ENCODE measurements at places on chromosomes 2 and 18.

- no peak for DNase-seq
Observed at GRCh38 chr2:174873471-174873870, 109.2 kb upstream of the CHRNA1 start.

DNA sequence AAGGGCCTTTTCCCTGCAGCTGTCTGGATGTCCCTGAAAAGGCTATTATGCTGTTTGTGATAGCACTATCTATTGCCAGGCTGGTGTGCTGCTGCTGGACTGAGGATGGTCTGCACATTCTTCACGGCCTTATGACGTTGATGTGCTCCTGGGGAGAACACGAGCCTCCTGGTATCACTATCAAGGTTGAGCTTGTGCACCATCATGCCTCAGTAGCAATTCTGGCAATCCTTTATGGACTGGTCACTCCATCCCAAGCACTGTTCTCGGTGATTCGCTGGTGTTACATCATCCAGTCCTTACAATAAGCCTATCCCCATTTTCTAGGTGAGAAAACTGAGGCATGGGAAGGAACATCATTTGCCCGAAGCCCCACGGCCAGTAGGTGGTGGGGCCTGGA is 18.2 kb upstream of the CCBE1 start:
- DNase-seq = no peak

- DNase-seq = no peak
Observed at GRCh38 chr2:105468582-105469042, 69.8 kb upstream of the FHL2 start.

DNA sequence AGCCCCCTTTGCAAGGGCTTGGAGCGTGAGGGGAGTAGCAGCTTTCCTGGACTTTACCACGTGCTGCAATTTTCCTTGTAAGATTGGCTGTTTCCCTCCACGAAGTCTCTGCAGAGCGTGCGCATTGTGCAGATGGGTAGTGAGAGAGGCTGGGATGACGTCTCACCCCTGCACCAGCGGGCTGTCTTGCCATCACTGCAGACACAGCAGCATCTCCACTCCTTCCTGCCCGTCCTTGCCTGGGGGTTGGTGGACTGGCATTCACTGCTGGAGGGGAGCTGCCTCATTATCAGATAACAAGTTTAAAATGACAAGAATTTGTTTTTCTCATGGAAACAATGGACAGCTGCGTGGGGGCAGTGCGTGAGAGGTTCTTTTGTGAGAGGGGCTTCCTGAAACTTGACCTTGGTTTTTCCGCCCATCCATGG is 45.3 kb upstream of the HS6ST1 start:
- no peak for DNase-seq

GRCh38 chr2:122643725-122644329 is 888.4 kb downstream of the TSN start:
- DNase-seq = peak; percentile 85

DNA sequence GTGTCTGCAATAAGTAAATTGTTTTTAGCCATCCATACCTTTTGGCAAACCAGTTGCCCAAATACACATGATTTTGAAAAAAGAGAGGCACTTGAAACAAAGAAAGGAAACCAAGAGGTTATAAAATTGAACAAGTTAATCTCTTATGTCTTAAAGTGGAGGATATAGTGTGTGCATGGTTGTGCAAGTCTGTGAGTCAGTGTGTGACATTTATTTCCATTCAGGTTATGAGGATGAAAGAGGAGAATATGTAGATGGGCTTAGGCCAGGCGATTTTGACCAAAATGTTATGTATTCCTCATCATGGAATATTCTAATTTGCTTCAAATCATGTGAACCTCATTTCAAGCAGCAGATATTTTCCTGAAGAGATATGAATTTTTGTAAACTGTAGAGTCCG is 123.3 kb downstream of the SETBP1 start:
- DNase-seq = no peak

GRCh38 chr2:168160897-168161296 is 86.5 kb downstream of the STK39 start:
- DNase-seq = no peak

DNA sequence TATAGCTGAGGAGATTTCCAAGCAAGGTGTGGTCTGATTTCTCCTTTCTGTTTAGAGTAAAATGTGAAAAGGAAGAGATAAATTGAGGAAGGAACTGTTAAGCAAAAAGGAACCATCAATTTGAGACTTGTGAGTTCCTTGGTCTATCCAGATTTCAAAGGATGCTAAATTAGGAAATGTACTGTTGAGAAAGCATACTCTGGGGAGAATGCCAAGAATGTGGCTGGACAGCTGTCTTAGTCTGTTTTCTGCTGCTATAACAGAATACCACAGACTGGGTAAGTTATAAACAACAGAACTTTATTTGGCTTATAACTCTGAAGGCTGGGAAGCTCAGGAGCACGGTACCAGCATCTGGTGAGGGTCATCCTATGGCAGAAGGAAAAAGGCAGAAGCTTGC is 1097.2 kb downstream of the TDRD15 start:
- no peak for DNase-seq

- no peak for DNase-seq
Observed at GRCh38 chr18:34844072-34844471, 134.0 kb downstream of the DTNA start.

DNA sequence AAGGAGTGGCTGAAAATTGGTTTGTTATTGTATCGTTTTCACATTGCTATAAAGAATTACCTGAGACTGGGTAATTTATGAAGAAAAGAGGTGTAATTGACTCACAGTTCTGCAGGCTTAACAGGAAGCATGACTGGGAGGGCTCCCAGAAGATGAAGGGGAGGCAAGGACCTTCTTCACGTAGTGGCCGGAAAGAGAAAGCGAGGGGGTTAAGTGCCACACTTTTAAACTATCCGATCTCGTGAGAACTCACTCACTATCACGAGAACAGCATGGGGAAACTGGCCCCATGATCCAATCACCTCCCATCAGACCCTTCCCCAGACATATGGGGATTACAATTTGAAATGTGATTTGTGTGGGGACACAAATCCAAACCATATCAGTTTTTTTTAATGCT is 81.6 kb downstream of the FBXO15 start:
- DNase-seq = no peak

All from skeletal muscle cell (primary cell).